ENCODE measurements at places on chromosomes 1 and 21.
A peak's percentile ranks its signal among the peaks of the same experiment; 100 is the strongest.

- DNase-seq, result no peak
Observed at GRCh38 chr1:90220941-90221693, 226.2 kb downstream of the ZNF326 start.

DNA sequence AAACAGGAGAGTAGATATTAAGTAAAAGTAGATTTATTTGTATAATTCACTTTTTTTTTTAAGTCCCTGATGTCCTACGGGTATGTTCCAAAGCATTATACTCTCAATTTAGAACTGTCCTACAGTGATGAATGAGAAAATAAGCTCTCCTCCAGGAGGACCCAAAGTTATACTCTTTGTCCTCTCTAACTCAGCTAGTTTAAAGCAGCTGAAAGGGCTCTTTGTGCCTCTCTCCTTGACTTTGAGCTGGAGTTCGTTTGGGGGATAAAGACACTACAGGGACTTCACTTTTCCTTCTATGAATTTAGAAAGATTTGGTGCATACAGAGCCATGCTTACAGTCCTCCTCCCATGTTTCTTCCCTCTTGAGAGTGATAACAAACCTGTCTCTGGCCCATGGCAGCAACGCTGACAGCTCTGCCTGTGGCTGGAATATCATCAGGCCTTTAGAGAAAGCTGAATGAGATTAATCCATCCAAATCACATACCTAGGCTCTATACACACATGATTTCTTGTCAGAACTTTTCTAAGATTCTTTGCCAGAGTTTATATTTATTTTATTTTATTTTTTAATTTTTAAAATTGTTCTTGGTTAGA is 134.3 kb downstream of the PIK3R3 start:
- no peak for DNase-seq

GRCh38 chr1:66925558-66925910 is 744 bp downstream of the MIER1 start:
- no peak for DNase-seq

DNA sequence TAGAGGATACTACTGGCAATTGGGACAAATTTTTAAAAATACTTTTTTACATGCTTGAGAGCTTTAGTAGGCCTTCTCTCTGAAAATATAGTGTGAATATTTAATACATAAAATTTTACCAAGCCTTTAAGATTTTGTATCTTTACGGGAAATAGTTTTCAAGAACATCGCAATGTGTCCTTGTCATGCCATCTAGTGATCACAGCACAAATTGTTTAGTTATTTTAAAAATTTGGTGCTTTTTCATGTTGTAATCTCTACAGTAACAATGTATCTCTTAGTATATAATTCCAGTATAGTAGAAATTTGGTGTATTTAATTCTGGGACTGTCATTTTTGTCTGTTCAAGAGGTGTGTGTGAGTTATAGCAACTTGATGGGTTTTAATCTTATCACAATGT is 6.7 kb downstream of the CDC7 start:
- DNase-seq, result no peak

DNA sequence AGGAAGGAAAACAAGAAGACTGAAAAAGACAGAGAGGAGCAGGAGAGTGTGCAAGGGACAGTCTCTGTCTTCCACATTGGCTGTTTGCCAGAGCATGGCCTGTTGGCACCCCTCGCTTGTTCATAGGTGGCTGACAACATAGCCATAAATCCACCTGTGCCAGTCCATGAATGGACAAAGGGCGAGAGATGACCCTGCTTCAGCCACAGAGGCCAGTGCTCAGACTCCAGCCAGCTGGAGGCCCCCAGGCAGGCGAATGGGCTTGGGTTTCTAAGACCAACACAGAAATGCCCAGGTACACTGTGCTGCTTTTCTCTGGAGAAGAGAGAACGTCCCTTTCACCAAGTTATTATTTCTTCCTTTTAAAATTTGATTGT is 60.6 kb downstream of the RIPK4 start:
- DNase-seq, result peak; percentile 45

DNA sequence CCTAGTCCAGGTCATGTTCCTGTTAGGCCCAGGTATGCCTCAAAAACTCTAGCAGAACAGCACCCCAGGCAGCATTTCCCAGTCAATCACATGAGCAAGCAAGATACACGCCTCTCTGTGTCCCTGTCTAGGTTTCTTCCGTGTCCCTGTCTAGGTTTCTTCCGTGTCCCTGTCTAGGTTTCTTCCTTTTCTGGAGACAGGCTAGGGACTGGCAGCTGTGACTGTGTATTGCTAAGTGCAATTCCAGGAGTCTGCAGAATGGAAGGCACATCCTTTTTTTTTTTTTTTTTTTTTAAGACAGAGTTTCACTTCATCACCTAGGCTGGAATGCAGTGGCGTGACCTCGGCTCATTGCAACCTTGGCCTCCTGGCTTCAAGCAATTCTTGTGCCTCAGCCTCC is 77.6 kb downstream of the SETD4 start:
- no peak for DNase-seq

GRCh38 chr1:95561346-95561745 is 327.3 kb downstream of the RWDD3 start:
- DNase-seq, result no peak

GRCh38 chr1:179353546-179353945 is 12.2 kb upstream of the AXDND1 start:
- no peak for DNase-seq

DNA sequence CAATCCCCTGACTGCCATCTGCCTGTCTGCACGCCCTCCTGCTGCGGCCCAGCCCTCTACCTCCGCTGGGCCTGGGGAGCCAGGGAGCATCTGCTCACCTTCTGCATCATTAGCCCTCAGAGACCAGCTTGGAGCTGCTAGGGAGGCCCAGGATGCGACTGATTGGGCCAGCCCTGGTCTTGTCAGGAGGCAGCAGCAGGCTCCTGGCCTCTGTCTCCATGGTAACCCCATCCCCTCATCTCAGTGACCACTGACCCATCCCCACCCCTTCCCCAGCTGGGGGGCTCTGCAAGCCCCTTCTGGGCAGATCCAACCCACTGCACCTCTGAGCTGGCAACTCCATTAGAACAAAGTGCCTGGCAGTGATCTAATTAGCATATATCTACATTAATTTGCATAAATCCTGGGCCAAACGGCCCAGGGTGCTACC is 37.7 kb downstream of the NKAIN1 start:
- DNase-seq, result no peak

DNA sequence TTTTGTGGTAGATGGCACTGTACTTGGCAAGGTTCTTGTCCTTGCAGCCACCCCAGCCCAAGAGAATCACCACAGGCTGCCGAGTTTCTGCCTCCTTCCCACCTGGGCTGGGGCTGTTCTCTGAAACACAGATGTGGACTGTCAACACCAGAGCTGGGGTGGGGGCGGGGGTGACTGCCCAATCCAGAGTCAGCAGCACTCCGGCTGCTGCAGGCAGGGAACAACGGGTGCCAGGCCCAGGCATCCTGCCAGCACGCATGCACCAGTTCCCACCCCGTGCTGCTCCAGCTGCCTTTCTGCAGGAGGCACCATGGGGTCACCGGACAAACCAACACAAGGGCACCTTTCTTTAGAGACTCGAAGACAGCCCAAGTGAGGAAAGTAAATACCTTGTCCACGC is 14.1 kb downstream of the TMEM53 start:
- peak; percentile 48 for DNase-seq

- no peak for DNase-seq
Observed at GRCh38 chr21:43605320-43606215, 53.7 kb downstream of the HSF2BP start.

GRCh38 chr1:25549273-25550154 is 6.1 kb downstream of the LDLRAP1 start:
- peak; percentile 92 for DNase-seq

GRCh38 chr1:43327549-43328292 is 9.9 kb upstream of the MPL start:
- no peak for DNase-seq

GRCh38 chr1:229579059-229579673 is 20.7 kb upstream of the ABCB10 start:
- no peak for DNase-seq

Measured in transverse colon (tissue), 4 donors.